Daoy (cell line): ENCODE measurements at places on chromosomes 3 and 15.
A peak's percentile ranks its signal among the peaks of the same experiment; 100 is the strongest.

DNA sequence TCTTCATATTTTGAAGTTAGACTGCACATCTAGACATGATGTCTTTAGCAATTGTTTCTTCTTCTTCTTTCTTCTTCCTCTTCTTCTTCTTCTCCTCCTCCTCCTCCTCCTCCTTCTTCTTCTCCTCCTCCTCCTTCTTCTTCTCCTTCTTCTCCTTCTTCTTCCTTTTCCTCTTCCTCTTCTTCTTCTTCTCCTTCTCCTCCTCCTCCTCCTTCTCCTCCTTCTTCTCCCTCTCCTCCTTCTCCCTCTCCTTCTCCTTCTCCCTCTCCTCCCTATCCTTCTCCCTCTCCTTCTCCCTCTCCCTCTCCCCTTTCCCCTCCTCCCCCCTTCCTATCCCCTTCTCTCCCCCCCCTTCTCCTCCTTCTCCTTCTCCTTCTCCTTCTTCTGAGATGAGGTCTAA is 21.9 kb downstream of the TCF12 start:
- no peak for DNase-seq

DNA sequence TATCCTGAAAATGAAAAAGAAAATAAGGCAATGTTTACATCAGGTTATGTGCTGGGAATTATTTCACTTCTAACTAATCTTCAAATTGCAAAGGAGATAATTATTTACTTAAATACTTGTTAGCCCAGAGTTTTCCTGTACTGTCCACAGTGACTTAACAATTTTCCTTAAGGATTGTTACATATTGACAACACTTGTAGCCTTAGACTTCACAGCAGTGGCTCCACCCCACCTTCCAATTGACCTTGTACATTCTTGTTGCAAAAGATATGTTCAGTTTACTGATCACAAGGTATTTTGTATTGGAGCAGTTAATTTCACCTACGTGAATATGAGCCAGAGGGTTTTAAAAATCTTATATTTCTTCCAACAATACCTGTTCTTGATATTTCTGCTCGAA is 376.9 kb downstream of the CNTN6 start:
- no peak for DNase-seq

- DNase-seq, result no peak
These were observed 44.4 kb downstream of the PTH1R start for GRCh38 chr3:46921871-46922271.

DNA sequence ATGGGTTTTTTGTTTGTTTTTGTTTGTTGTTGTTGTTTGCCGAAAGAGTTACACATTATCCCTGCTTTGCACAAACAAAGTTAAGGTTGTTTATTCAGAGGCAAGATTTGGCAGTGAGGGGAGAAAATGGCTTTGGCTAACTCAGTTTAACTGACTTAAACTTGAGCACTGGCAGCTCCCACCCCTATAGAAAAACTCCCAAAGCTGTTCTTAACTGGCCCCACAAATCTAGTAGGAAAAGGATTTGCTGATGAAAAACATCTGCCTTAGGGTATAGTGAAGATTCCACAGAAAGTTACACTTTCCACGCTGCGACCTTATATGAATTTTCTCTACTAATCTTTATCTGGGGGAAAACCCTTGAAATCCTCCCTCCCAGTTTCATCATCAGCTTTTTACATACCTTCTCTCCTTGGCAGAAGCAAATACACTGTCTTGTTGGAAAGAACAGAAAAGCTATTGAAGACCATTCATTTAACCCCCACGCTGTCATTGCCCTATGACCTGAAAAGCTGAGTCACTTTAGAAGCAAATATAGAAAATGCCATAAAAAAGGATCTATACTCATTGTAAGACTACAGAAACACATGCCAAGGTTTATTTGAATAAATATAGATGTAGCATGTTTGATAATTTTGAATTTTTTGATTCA is 551.7 kb downstream of the NR2F2 start:
- no peak for DNase-seq

DNA sequence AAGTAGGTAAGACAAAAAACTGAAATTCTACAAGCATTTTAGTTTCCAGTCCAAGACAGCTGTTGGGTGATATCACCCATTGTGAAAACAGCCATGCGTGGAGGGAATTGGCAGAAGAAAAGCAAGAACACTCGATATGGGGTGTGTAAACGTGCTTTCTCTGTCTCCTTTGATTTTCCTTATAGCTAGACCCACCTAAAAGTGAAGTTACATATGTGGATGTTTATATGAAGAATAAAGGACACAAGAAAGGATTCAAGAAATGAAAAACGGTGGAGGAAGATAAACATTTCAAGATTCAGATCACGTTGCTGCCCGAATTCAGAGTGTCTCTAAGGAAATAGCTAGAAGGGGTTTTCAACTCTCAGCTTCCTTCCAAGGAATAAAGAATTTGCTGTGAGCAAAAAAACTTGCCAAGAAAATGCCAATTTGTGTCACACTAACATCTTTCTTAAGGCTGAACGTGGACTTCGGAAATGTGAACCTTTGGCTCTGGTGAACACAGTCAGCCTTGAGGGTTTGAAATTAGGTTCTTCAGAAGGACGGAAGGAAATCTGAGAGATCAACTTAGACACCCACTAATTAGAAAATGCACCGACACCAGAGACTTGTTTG is 269.0 kb upstream of the ADAMTS9 start:
- no peak for DNase-seq

- DNase-seq, result no peak
These were observed 50.6 kb downstream of the PGPEP1L start for GRCh38 chr15:98956796-98957553.

DNA sequence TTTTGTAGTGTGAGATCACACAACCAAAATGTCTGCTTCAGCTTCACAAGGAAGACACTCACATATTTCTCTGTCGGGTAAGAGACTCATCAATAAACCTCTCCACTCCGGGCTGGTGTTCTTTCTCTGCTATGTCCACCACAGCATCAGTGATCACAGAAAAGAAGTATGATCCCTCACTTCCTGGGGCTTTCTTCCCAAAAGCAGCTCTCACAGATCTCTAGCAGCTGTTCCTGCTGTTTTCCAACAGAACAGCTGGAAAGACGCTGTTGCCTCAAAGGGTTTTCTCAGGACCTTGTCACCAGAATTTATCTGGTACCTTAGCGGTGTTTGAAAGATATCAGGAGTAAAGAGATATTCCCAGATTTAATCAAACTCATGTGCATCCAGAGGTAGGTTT is 46.4 kb downstream of the GATM start:
- DNase-seq, result no peak

DNA sequence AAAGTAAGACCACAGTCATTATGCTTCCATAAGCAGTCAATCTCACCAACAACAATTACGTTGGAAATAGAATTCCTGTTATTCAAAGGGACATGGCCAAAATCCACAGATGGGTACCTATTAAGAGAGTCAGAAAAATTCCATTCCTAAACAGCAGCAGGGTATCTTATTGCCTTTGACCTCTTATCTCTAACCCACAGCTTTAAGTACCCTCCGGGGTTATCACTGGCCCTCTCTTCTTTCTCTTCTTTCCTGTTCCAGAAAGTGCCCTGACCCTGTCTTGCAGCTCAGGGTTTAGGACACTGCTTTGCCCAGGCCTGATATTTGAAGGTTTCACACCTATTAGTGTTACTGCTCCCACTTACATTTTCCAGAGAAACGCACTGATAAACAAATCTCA is 428.7 kb downstream of the TBC1D5 start:
- DNase-seq, result no peak

GRCh38 chr3:119240101-119240590 is 532 bp downstream of the B4GALT4 start:
- DNase-seq, result peak; percentile 15

DNA sequence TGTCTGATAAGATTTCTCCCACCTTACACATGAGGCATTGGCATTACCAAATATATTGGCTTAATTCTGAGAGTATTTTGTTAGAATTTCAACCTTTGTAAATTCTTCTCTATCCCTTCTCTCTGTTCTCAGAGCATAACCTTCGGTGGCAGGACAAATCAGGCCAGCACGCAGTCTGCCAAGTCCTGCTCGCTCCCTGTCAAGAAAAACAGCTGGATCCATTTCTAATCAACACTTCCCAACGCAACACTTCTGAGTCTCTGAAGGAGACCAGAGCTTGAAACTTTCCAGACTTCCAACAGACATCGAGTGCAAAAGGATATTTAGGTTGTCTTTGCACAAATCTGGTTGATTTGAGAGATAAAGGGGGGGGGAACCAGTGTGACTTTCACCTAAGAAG is 125.7 kb downstream of the SV2B start:
- DNase-seq, result no peak

DNA sequence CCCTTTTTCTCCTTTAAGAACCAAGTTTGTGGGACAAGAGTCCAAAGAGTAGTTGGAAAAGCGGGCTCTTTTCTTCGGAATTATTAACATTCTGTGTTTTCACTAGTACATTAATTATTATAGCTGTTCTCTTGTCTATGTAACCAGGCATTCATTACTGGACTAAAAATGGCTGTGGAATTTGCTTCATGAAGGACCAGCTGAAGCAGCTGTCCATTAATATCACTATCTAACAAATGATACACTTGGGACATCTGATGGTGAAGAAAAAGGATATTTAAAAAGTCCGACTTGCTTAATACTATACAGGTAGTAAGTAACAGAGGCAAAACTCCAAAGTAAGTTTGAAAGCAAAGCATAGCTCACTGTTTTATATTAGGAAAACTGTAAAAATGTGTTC is 728.9 kb upstream of the DPPA4 start:
- no peak for DNase-seq

DNA sequence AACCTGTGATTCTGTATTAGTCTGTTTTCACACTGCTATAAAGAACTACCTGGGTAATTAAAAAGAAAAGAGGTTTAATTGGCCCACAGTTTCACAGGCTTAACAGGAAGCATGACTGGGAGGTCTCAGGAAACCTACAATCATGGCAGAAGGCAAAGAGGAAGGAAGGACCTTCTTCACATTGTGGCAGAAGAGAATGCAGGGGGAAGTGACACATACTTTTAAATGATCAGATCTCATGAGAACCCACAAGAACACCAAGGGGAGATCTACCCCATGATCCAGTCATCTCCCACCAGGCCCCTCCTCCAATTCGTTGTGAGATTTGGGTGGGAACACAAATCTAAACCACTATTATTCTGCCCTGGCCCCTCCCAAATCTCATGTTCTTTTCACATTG is 6.1 kb downstream of the ZKSCAN7 start:
- DNase-seq, result no peak

DNA sequence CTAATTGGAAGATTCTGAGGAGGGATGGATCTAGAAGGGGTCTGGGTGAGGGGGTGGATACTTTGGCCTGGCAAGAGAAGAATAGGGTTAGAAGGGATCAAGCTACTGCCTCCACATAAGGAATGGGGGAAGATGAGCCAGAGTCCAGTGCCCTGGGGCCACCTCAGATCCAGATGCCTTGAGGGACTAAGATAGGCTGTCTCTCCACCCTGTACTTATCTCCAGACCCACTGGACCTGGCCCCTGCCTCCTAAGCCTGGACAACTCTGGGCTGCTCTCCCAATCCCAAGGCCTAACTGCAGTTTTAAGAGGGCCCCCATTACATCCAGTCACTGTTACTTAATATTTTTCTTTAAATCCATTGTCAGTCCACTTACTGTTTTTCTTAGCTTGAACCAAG is 2.0 kb downstream of the DVL3 start:
- no peak for DNase-seq

- no peak for DNase-seq
These were observed 6.8 kb upstream of the ONECUT1 start for GRCh38 chr15:52796753-52797520.

DNA sequence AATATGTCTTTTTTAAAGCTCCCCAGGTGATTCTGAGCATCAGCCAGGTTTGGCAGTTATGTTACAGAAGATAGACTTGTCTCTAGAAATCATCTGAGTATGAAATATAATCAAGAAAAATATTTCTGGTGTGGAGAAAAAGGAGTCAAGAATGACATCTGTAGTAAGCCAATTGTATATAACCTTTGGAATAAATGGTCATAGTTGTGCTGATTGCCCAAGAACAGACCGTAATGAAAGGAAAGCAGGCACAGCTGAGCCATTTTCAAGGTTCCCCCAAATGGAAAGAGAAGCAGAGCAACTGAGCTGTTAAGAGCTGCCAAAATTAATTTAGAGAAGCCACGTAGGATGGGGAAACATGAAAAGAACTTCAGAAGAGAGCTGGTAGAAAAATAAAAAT is 26.6 kb downstream of the GOLM2 start:
- DNase-seq, result no peak

GRCh38 chr15:63104727-63105126 is 16.9 kb upstream of the LACTB start:
- no peak for DNase-seq

- DNase-seq, result no peak
These were observed 21.0 kb downstream of the CRABP1 start for GRCh38 chr15:78360958-78361718.

- DNase-seq, result peak; percentile 67
These were observed 923 bp downstream of the SIAH2 start for GRCh38 chr3:150761831-150762661.

- DNase-seq, result peak; percentile 48
These were observed 273.3 kb upstream of the ICE2 start for GRCh38 chr15:60751985-60752952.

- DNase-seq, result no peak
These were observed 21.7 kb downstream of the NBEAL2 start for GRCh38 chr3:47000922-47001730.

DNA sequence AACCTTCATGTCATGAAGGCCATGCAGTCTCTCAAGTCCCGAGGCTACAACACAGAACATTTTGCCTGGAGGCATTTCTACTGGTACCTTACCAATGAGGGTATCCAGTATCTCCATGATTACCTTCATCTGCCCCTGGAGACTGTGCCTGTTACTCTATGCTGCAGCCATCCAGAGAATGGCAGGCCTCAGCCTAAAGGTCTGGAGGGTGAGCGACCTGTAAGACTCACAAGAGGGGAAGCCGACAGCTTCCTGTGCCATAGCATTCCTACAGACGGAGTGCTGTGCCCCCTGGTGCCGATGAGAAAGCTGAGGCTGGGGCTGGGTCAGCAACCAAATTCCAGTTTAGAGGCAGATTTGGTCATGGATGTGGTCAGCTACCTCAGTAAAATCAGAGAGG is 51.3 kb upstream of the CADPS start:
- no peak for DNase-seq

DNA sequence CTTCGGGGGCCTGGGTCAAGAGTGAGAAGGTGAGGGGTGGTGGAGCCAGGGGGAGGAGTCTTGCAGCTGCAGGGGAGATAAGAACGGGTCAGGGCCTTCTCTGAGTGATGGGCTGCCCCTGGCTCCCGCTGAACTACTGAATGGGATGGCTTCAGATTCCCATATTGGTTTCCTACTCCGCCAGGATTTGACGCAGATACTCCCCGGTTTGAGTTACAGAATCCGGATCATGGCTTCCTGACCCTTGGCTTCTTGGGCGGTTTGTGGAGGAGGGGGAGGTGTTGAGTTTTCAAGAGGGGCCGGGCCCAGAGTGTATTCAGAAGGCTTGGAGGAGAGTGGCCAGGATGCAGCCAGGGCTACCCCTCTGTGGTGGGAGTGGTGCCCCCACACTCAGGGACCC is 119.9 kb upstream of the ATP2B2 start:
- no peak for DNase-seq
